ENCODE measurements at places on chromosomes 2 and 18.
A peak's percentile ranks its signal among the peaks of the same experiment; 100 is the strongest.

GRCh38 chr2:43444989-43445645 is 150.7 kb downstream of the THADA start:
- DNase-seq: no peak

DNA sequence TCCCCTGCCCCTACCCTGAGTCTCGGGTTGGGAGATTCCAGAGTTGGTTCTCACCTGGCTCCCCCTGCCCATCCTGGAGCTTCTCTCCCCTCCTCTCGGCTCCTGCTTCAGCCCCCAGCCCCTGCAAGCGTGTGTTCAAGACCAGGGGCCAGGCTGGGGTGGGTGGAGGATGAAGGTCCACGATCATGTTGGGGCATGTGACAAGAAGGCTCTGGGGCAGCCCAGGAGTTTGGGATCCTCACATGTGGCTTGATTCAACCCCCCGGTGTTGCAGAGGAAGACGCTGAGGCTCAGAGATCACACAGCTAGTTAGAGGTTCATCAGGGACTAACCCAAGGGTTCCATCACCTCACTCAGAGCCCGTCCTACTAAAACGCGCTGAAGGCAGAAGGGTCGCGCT is 14.2 kb upstream of the TUBB6 start:
- no peak for DNase-seq

- no peak for DNase-seq
Measured at GRCh38 chr2:111057721-111058120, 63.0 kb upstream of the BCL2L11 start.

DNA sequence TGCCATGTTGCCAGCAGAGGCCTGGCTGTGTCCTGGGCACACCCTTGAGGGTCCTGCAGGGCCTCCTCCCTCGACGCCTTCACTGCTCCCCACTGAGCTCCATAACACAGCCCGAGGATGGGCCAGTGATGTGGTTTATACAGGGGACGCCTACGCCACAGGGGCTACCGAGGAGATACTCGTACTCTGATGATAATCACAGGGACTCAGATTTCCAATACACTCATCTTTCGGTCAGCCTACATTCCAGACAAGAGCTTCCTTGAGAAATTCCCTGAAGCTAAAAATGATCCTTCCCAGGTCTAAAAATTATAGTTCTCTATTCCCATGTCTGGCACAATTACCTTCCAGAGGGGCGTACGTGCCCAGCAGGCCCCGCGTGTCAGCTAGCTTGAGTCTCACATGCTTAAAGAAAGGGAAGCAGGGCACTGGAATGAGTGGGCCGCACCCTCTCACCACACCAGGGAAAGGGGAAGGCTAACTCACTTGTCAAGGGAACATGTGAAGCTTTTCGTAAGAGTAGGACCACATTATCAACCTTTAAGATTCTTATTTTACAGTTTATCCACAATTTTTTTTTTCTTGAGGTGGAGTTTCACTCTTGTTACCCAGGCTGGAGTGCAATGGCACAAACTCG is 159.5 kb upstream of the NDUFV2 start:
- DNase-seq: peak; percentile 89

DNA sequence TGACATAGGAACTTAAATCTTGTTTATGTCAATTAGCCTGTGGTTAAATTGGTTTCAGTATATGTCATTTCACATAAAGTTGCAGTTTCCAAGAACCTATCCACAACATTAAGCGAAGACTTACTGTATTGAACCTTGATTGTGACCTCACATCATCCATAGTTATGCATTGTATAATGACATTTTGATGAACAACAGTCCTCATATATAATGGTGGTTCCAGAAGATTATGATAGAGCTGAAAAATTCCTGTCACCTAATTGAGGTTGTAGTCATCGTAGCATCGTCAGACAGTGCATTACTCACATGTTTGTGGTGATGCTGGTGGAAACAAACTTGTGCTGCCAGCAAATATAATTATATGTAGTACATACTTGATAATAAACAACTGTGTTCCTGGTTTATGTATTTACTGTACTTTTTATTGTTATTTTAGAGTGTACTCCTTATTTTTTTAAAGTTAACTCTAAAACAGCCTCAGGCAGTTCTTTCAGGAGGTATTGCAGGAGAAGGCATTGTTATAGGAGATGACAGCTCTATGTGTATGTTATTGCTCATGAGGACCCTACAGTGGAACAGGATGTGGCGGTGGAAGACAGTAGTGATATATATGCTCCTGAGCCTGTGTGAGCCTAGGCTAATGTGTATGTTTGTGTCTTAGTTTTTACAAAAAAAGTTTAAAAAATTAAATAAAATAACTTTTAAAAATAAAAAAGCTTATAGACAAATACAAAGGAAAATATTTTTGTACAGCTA is 56.6 kb downstream of the UBE2E3 start:
- no peak for DNase-seq

GRCh38 chr2:88818381-88818780 is 126.9 kb downstream of the RPIA start:
- DNase-seq: no peak

DNA sequence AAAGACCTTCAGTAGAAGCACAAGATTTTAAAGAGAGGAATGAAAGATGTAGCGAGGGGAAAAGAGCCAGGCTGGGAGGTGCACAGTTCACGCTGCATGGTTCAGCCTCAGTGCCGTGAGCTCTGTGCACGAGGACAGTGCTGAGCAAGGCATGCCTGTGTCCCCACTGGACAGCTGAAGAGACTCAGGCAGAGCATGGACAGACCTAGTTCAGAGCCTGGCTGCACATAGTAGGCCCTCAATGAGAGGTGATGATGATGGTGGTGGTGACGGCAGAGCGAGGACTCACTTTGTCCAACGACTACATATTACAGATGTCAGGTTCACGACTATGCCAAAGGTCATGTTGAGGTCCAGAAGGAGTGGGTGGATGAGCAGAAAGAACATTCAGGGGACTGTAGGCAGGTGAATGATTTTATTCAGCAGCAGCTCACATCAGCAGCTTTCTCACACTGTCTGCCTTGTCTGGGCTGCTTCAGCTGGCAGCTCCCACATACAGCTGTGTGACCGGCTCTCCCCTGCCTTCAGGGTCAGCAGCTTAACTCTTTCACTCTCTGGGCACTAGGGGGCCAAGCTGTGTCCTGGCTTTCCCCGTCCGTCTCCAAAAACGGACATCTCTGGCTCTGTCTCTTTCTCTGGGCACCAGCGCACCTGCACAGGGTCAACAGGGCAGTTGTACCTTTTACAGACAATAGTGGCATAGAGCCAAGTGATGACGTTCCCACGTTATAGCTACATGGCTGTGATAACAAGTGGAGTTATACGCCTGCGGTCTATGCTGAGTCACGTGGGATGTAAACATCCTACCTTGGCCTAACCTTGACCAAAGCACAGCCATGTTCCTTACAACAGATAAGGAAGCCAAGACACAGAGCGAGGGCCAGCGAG is 128.8 kb upstream of the MSH6 start:
- DNase-seq: no peak

DNA sequence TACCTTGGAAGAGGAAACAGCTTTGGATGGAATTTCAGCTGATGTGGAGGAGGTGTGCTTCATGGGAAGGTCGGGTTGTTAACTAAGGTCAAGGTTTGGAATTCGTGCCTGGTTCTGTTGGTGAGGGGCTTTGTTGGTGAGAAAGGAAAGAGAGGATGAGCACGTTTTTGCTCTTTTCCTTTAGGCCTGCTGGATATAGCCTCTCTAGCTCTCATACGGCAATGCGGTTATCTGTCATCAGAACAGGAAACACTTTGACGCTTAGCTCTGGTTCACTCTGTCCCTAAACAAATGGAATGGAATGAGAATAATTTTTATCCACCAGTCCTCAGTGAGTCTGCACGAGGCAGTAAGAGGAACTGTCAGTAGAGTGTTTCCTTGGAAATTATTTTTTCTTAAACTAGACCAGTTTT is 169.7 kb upstream of the NOSTRIN start:
- no peak for DNase-seq

- DNase-seq: no peak
Measured at GRCh38 chr2:50476174-50476573, 555.8 kb downstream of the NRXN1 start.

GRCh38 chr2:149464396-149464795 is 123.2 kb downstream of the MMADHC start:
- no peak for DNase-seq

GRCh38 chr2:19643117-19643518 is 258.7 kb downstream of the TTC32 start:
- DNase-seq: no peak

- no peak for DNase-seq
Measured at GRCh38 chr2:143960177-143960576, 559.7 kb downstream of the ZEB2 start.

- DNase-seq: no peak
Measured at GRCh38 chr2:162116352-162116751, 35.7 kb downstream of the GCG start.

All from inflammatory macrophage (primary cell).